T-helper 1 cell (primary cell): ENCODE measurements at places on chromosomes 5 and 9.

DNA sequence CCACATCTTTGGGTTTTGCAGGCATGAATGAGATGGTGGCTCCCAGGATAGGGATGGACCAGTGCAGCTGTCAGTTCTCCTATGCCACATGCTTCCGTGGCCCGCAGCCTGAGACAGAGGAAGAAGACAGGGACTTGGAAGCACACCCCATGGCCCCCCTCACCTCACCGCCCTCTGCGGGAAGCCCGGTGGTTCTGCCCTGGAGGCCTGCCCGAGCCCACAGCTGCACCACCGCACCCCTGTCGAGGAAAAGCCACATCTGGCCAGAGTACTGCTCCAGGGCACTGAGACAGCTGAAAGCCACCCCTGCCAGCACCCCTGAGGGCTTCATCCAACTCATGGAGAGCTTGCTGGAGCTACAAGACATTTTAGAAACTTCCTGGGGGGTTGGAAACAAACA lies 7.6 kb upstream of the TRMT10B start:
- DNase-seq, result no peak

GRCh38 chr5:162163663-162164062 lies 96.1 kb downstream of the GABRG2 start:
- DNase-seq, result no peak

- DNase-seq, result peak; percentile 33
These were observed 4.1 kb downstream of the RPL7A start for GRCh38 chr9:133351908-133352634.

DNA sequence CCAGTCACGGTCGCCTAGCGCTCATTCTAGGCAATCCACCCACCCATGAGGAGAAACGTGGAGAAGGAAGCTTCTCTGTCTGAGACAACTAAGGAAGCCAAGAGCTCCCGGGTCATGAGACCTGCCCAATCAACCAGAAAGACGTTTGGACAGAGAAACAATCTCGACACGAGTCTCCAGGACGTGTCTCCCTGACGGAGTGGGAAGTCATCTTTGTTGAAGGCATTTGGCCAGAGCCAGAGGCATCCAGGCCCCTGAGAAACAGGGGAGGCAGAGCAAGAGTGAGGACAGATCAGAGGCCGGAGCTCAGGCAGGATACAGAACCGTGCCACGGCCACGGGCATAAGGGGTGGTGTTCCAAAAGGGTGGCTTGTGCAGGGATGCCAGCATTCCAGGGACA lies 479.0 kb downstream of the SPATA31A7 start:
- DNase-seq, result no peak

DNA sequence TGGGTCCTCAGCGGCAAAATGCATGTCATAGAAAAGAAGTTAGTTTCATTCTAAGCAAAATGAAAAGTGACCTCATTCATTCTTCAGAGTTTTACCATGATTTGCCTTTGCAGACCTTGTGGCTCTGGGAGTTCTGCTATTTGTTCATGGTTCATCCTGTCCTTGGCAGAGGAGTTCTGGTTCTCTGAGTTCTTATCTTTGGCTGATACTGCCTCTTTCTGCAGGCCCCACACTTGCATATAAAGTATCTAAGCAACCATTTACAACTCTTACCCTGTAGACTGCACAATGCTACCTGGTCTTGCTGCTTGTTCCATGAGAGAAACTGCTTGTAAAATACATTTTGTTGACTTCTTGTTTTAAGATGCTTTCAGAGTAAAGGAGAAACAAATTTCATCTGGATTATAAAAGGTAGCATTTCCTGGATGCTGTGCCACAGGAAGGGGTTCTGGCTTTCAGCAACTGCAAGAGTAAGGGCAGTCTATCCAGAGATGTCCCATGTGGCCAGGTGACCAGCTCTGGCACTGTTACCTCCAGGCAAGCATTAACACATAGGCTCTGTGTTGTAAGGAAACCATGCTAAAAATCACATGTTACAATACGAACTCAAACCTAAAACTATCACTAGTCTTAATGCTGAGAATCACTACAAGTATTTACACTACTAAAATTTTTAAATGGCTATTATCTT lies 513.2 kb downstream of the SPOCK1 start:
- no peak for DNase-seq

GRCh38 chr5:33892620-33893137 lies 889 bp upstream of the ADAMTS12 start:
- no peak for DNase-seq

DNA sequence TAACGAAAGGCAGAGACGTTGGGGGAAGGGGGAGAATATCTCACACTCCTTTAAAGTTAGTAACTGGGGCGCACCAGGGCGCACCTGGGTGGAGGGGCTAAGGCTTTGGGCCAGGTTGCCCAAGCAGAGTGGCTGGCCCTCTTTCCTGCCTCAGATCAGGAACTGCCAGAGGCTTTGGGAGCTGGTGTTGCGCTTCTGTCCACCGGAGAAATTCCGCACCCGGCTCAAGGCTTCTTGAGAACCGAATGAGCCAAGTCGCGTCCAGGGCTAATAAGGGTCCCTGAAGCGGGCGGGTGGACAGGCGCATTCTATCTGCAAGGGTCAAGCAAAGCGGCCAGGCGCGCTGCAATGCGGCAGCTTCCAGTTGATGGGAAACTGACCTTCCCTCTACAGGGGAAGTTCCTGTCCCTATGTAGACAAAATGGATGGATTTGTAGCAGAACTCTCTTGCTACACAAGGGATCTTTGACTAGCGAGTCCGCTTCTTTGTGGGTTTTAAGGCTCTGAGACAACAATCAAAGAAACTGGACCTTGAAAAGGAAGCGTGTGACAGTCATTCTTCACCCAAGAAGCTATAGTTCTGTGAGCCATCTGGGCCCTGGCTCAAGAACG lies 5.5 kb downstream of the PAX5 start:
- DNase-seq, result no peak
